Thymus (tissue), 14 donors: ENCODE measurements at places on chromosomes 3 and 15.
A peak's percentile ranks its signal among the peaks of the same experiment; 100 is the strongest.

- DNase-seq = no peak
Observed at GRCh38 chr3:138440596-138440995, 6.2 kb downstream of the ESYT3 start.

DNA sequence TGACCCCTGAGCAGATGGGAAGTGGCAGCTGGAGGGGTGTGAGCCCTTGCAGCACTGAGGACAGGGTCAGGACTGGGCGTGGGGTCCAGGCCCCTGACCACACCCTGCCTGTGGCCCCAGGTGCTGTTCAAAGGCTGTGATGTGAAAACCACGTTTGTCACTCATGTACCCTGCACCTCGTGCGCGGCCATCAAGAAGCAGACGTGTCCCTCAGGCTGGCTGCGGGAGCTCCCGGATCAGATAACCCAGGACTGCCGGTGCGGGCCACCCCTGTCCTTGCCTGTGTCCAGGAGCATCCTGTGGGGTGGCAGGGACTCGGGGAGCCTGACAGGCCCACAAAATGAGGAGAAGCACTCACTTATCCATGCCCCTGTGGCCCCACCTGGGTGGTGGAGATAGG, 5.9 kb downstream of the STAB1 start:
- no peak for DNase-seq

GRCh38 chr3:126835472-126836219, 131.6 kb downstream of the CHCHD6 start:
- no peak for DNase-seq

- no peak for DNase-seq
Observed at GRCh38 chr3:34070831-34071585, 272.6 kb downstream of the PDCD6IP start.

DNA sequence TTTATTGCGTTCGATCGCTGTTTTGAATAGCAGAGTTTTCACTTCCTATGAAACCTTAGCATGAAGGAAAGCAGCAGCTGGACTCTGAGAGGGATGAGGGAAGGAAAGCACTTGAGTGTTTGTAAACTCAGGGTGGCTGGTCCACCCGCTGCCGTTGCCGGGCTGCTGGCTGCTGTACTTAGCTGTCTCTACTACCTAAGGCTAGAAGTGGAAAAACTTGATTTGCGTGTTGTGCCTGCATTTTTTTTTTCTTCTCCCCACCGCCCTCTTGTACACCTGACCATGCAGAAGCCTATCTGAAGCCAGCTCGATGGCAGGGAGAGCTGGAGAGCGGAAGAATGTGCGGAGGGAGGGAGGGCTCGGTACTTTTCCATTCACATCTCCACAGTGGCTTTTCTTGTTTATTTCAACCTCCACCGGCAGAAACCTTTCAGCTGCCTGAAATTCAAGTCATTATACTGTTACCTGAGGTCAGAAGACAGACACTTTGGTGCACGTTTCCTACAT, 4.8 kb upstream of the BCL6 start:
- DNase-seq = no peak

GRCh38 chr3:44242721-44243120, 1.0 kb downstream of the TOPAZ1 start:
- no peak for DNase-seq

DNA sequence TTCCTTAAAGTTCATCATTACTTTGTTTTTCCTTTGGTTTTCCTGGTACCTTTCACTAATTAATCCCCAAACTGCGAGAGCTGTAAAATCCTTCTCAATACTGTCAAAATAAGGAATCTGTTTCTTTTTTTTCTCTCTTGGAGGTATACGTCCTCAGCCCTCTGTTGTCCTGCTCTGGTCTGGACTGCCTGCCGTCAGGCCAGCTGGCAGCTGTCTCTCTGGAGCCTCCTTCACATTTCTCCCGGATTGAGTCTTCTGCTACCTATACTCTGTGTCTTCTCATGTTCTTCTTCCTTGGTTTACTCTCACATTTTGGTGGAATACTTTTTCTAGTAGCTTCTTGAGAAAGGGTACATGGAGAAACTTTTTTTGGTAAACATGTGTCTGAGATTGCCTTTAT, 13.8 kb downstream of the TATDN2 start:
- no peak for DNase-seq

DNA sequence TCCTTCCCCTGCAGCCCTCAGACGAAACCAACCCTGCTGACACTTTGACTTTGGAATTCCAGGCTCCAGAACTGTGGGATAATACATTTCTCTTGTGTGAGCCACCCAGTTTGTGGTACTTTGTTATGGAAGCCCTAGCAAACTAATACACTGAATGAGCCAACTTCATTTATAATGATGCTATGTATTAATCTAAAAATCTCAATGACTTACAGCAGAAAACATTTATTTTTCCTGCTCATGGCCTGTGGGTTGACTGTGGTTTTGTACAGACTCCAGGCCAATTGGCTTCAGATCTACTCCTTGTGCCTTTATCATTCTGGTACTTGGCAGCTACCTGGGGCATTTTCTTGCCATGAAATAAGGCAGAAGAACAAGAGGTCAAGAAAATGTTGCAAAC, 152.4 kb downstream of the EBLN2 start:
- no peak for DNase-seq

DNA sequence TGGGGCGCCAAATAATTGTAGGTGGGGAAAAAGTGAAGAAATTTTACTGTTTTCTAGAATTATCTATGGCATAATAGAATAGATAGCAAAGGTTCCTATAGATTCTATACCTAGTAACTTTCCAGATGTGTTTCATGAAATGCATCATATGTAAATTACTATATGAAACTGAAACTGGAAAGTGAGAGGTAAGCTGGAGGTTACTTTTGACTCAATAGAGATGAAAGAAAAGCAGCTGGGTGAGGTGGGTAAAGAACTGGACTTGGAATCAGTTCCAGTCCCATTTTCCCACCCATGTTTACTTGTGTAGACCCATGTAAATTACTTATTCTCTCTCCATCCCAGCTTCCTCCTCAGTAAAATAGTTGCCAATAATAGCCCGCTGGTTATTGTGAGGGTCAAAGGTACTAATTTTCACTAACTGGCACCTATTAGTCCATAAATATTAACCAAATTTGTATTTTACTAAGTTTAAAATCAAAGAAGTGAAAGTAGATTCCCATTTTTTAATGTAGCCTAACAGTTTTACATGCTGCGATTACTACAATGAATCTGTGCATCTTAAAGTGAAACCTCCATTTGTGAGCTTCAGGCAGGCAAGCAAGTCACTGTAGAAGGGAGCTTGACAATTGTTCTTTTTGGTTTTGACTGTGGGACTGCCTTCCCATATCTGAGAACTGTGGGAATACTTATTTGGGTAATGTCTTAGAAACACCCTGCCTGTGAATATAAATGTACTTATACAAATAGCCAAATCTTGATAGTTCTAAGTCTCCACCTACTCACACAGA, 312.1 kb downstream of the SLC9A9 start:
- DNase-seq = no peak

DNA sequence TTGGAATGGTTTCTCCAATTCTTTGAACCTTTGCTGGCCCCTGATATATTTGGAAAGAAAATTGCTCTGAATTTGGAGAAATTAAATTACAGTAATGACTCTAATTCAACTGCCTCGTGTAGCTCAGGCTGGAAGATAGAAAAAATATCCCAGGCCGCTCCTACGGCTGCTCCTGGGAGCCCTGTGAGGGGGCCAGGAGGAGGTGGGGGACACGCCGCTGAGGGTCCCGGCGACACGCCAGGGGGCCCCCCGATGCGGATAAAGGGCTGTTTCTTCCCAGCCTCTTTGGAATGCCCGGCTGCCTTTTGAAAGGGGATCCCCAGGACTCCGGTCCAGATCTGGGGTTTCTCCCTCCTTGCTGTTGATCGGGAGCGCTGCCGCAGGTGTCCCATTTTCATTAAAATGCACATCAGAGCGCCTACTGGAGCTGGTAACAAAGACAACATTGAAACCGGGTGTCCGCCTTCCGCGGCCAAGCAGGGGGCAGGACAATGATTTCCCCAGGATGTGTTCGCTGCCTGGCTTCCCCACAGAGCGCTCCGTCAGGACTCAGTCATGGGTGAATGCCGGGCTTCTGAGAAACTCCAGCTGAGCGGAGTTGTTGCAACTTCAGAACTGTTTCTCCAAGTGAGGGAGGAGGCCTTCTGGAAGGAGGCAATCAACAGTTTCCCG, 200.1 kb upstream of the KBTBD8 start:
- no peak for DNase-seq

- DNase-seq = no peak
Observed at GRCh38 chr3:61347981-61348380, 96.7 kb upstream of the FHIT start.

DNA sequence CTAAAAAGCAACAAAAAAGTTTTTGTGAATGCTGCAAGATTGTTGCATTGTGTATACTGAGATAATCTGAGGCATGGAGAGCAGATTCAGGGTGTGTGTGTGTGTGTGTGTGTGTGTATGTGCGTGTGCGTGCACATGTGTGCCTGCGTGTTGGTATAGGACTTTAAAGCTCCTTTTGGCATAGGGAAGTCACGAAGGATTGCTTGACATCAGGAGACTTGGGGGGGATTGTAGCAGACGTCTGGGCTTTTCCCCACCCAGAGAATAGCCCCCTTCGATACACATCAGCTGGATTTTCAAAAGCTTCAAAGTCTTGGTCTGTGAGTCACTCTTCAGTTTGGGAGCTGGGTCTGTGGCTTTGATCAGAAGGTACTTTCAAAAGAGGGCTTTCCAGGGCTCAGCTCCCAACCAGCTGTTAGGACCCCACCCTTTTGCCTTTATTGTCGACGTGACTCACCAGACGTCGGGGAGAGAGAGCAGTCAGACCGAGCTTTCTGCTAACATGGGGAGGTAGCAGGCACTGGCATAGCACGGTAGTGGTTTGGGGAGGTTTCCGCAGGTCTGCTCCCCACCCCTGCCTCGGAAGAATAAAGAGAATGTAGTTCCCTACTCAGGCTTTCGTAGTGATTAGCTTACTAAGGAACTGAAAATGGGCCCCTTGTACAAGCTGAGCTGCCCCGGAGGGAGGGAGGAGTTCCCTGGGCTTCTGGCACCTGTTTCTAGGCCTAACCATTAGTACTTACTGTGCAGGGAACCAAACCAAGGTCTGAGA, 4.7 kb downstream of the BHLHE40 start:
- peak; percentile 52 for DNase-seq

DNA sequence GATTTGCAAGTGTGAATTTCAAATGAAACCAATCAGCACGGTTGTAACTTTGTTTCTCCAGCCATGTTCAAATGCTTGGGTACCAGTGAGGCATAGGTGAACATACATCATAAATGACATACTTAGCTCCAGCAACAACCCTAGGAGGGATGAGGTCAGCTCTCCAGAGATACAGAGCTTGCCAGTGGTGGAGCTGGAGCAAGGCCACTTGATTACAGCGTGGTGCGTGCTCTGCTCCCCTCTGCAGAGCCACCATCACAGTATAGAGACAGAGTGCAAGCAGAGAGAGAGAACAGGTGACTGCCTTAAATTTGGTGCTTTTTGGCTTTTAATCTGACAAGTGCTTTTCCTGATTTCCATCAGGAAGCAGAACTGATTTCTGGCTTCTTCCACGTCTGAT, 275.1 kb downstream of the PDZRN3 start:
- DNase-seq = no peak

- DNase-seq = no peak
Observed at GRCh38 chr3:63644212-63644797, 8.2 kb upstream of the SNTN start.

- DNase-seq = no peak
Observed at GRCh38 chr15:77720173-77720572, 87.5 kb upstream of the LINGO1 start.

GRCh38 chr3:128472449-128473179, 5.9 kb upstream of the DNAJB8 start:
- DNase-seq = no peak

DNA sequence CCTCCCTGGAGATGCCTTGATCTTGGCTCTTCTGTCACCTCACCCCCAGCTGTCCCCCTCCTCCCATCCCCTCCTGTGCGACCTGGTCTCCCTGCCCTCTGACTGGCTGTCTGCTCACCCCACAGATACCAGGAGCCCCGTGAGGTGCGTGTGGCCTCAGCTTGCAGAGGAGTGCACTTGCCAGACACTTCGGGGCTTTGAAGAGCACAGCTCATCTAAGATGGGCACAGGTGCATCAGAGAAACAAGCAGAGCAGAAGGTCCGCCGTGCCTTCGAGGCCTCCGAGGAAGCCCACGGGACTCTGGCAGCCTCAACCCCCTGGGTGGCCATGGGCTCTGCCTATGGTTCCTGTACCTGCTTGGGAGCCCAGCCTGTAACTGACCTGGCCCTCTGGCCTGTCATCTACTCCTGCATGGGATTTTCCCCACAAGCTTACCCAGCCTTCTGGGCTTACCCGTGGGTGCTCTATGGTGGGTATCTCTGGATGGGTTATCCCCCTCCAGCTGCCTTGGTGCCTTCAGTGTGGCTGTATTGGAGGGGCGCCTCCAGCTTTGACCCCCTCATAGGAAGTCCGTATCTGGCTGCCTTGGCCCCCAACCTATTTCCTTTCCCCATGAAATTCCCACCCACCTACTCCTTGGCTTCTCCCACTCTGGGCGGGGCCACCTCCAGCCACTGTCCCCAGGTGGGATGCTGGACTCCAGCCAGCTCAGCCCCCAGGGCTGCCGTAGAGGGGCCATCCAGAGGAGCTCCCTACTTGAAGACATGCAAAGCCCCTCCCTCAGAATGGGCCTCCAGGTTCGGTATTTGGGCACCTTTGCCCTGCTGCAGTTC, 3.8 kb downstream of the PRR23E start:
- no peak for DNase-seq

DNA sequence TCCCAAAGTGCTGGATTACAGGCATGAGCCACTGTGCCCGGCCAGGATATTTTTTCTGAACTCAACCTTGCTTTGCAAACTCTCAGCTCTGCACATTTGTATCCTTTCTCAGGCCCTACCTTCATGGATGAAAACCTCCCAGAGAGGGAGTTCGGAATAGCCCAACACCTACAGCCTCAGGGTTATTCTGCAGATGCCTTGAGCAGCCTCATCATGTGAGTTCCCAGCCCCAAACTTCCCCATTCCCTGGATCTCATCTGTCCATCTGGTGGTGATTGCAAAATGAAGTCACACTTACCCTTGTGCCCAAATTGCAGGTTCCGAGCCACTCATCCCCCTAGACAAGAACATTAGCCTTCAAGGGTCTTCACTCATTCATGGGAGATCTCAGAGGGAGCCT, 39.9 kb upstream of the KLHL25 start:
- no peak for DNase-seq

- DNase-seq = no peak
Observed at GRCh38 chr15:63015618-63016017, 26.9 kb upstream of the TPM1 start.

DNA sequence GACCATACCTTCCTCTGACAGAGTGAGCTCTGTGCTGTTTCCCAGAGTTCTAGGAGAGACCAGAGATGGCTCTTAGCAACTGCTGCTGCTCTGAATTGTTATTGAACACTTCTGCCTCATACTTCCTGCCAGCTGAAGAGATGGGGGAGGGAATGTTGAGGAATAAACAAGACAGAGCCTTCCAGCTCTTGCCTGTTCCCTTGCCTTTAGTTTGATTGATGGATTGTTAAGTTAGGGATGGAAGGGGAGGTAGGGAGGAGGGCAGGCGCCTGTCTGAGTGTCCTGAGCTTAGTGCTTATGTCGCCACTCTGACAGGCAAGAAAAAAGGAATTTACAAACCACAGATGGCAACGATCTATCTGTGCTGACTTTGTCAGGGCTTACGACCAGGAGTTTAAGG, 42.8 kb downstream of the ZNF609 start:
- peak; percentile 52 for DNase-seq

GRCh38 chr15:50232791-50233190, 32.7 kb downstream of the HDC start:
- DNase-seq = no peak
